ENCODE measurements at places on chromosomes 4 and X.

- no peak for DNase-seq
Observed at GRCh38 chrX:110163488-110163887, 154.4 kb downstream of the AMMECR1 start.

DNA sequence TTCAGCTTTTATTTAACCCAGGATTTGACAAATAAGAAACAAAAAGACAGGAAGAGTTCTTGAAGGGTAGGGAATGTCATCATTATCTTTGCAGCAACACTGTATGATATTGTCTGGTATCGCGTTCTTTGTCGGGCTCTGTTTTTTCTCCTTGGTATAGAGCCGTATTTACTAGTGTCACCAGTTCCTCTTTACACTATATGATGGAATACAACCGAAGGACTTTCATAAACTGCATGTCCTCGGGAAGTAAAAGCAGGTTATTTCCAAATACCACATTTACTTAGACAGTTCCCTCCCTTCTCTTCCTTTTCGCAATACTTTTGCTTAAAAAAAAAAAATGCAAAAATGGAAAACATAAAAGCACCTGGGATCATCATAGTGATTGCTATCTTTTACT lies 96.6 kb upstream of the IL13RA1 start:
- DNase-seq = no peak

- no peak for DNase-seq
Observed at GRCh38 chr4:15481961-15482745, 12.5 kb downstream of the CC2D2A start.

- DNase-seq = no peak
Observed at GRCh38 chr4:139458999-139459398, 5.1 kb downstream of the RAB33B start.

DNA sequence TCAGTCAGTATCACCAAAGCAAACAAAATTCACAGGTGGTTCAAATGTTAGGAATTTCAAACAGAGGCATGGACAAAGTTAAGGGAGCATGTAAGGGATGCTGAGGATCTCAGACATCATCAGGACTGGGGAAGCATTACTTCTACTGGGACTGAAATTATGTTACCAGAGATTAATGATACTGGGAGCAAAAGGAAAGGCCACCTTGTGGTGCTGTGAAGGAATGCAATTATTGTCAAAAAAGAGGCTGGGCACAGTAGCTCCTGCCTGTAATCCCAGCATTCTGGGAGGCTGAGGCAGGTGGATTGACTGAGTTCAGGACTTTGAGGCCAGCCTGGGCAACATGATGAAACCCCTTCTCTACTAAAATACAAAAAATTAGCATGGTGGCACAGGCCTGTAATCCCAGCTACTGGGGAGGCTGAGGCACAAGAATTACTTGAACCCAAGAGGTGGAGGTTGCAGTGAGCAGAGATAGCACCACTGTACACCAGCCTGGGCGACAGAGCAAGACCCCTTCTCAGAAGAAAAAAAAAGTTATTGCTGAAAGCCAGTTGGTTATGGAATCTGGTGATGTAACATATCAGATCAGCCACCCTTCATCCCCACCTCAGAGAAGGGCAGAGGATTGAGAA lies 954.3 kb downstream of the PCDH7 start:
- no peak for DNase-seq

- no peak for DNase-seq
Observed at GRCh38 chr4:8229331-8229975, 30.4 kb downstream of the SH3TC1 start.

DNA sequence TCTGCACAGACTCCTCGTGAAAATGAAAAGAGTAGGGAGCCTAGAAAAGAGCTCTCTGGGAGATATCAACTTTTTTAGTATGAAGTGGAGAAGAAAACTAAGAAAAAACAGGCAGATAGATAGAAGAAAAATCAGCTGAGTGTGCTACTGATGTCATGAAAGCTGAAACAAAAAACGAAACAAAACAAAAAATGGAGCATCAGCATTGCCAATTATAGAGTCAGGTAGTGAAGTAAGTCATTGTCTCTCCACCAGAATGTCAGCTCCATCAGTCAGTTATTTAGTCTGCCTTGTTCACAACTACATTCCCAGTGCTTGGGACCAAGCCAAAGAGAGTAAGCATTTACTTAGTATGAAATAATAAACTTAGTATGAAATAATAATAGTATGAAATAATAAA lies 595.1 kb downstream of the STPG2 start:
- no peak for DNase-seq

- DNase-seq = no peak
Observed at GRCh38 chr4:8270912-8271815, 1.6 kb downstream of the HTRA3 start.

GRCh38 chr4:20983763-20984575 lies 283.7 kb downstream of the PACRGL start:
- no peak for DNase-seq
